ENCODE measurements at places on chromosomes 13 and 19.

GRCh38 chr19:2454199-2454961 is 2.4 kb downstream of the LMNB2 start:
- no peak for DNase-seq

DNA sequence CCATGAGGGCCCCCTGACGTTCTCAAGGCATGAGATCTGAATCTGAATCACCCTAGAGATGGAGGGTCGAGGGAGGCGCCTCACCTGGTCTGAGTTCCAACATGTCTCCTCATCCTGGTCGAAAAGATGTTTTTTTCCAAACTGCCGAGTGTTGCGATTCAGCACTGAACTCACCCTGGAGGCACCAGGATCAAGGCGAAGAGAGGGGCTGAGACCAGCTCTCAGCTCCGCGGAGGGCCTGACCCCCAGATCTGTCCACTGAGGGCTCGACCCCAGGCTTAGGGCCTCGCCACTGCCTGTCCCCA is 555 bp downstream of the NR2C2AP start:
- DNase-seq: no peak

DNA sequence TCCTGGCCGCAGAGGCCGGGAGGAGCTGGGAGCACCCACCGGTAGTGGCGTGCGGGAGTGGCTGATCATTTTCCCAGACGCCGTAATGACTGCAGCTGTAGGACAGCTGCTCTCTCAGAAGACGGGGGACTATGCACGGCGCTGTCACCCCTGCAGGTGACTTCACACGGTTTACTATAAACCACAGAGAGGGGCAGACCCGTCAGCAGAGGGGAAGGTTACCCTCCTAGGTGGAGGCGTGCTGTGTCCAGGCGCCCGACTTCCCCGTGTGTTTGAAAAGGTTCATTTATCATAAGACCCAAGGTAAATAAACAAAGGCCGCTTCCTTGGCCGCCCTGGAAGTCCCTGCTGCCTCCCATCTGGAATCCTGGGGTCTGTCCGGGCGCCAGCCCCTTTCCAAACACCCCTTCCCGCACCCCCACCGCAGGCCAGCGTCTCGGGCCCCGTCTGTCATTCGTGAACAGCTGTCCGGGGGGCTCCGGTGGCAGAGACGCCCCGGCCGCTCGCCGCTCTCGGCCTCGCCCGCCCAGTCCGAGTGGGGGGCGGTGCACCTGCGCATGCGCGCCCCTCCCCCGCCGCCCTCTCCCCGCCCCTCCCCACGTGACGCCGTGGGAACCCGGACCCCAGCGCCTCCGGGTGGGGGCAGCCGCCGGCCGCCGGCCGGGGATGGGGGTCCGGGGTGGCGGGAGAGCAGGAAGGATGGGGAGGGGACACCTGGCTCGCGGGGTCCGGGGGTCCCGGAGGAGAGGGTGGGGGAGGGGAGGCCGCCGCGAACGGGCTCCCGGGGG is 915 bp downstream of the SHC2 start:
- DNase-seq: no peak

DNA sequence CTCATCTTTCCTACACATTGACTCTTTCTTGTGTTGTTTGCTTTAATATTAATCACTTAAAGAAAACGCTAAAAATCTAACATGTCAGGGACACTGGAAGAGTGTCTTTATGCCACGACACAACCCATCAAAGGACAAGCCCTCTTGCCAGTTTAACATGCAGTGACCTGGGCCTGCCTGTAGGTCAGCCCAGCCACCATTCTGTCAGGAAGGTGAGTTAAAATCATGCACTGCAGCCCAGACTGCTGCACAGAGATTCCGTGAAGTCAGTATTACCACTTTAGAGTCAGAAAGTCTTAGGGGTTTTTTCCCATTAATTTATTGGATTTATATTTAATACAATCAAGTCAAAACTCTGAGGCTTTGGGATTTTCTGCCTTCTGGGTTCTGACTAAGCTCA is 58.0 kb downstream of the TNFRSF19 start:
- no peak for DNase-seq

DNA sequence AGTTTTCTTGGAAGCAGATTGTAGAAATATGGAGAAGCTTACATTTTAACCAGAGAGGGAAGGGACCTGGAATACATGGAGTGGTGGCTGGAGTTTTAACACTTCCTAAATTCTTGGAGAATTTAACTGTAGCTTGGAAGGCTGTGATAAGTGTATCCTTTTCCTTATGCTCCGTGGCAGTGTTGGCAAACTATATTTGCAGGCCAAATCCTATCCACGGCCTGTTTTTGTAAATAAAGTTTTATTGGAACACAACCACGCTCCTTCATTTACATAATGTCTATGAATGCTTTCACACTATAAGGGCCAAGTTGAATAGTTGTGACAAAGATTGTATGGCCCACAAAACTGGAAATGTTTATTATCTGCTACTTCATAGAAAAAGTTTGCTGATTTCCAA is 110.6 kb upstream of the MIR17HG start:
- DNase-seq: no peak

DNA sequence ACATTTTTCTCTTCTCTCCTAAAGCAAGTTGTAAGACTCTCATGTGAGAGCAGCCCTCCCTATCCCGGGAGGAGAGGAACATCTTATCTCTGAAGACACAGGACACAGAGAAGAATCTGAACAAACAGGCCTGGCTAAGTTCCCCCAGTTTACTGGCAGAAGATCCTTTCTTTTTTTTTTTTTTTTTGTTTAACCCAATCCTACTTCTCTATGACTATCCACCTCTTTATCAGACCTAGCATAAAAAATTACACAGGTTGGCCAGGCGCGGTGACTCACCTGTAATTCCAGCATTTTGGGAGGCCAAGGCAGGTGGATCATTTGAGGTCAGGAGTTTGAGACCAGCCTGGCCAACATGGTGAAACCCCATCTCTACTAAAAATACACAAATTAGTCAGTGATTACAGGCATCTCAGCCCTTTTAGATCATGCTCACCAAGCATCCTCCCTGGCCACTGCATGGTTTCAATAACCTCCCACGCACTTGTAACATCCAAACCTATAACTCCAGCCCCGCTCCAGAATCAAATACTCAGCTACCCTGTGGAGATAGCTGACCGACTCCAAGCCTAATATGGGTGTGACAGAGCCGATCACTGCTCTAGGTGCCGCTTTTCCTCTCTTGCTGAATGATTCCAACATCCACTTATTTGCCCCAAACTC is 27.3 kb upstream of the MUC16 start:
- no peak for DNase-seq

DNA sequence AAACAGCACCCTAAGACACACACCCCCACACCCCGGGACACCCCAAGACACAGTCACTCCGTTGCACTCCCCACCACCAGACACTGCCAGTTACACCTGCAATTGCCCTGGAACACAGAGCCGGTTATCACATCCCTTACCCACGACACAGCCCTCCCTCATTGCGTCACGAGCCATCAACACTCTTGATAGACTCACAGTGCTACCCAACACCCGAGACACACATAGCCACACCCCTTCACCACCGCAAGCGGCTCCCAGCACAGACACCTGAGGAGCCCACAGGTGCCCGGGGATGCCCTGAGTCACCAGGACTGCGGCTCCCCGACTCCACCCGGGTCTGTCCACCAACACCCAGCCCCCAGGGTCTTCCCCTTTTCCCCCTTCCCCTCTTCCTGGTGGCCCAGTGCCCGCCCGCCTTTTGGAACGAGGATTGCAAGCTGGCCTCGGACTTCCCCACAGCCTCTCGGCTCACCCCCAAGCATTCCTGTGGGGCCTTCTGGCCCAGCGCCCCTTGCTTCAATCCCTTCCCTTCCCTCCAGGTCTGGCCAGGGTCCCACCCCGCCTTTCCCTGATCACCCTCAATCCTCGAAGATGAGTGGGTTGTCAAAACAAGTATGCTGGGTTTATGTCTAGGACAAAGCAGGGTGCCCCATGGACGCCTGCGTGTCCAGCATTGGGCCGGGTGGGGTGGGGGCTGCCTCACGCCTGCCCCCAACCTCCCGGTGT is 1.7 kb upstream of the PTGER1 start:
- DNase-seq: no peak

DNA sequence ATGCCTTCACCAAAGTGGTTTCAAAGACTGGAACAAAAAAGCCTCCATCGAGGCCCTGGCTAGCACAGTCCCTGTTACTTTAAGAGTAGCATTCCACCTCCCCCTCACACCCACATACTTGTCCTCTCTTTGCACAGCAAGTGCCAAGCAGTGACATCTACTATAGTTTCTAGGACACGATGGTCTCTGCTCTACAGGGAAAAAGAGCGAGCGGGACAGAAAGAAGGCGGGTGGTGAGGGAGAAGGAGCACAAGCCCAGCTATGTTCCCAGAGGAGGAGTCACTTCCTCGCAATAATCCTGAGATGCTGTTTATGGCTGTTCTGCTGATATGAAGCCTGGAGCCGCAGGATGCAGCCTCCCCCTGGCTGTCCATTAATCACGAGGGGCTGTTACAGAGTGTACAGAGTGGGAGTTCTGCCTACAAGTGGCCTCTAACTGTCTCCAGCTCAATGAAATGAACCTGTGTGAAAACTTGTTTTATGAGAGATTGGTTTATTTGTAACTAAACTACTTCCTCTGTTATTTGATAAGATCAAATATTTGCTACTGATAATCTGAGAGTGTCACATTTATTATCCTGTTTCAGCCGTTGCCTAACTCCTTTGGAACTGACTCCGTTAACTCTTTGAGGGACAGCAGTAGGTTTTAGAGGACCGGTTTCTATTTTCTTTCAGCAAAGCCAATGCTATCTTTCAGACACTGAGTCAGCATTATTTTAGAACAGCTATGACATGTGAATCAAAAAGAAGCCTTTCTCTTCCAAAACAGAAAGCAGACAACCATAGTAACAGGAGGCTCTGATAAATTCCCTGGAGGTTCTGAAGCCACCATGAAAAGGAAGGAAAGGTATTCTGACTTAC is 208.0 kb downstream of the SPRY2 start:
- DNase-seq: no peak

DNA sequence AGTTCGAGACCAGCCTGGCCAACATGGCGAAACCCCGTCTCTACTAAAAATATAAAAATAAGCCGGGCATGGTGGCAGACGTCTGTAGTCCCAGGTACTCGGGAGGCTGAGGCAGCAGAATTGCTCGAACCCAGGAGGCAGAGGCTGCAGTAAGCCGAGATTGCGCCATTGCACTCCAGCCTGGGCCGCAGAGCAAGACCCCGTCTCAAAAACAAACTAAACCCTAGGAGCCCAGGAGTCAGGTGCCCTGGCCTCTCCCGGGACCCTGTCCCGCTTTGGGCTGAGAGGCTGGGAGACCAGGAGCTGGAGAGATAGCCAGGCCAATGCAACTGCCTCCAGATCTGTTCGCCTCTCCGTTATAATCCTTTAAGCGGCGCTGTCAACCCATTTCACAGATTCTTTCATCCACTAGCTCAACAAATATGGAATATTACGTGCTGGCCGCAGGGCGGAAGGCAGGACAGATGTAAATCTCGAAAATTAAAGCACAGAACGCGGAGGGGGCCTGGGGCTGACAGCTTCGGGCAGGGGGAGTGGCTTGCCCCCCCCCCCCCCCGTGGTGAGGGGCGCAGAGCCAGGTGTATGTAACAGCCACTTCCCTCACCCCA is 5.3 kb upstream of the MYBPC2 start:
- DNase-seq: no peak

- DNase-seq: no peak
These were observed 17.4 kb downstream of the ZNF331 start for GRCh38 chr19:53555352-53555751.

- DNase-seq: no peak
These were observed 824.0 kb downstream of the PCDH9 start for GRCh38 chr13:66405908-66406802.

DNA sequence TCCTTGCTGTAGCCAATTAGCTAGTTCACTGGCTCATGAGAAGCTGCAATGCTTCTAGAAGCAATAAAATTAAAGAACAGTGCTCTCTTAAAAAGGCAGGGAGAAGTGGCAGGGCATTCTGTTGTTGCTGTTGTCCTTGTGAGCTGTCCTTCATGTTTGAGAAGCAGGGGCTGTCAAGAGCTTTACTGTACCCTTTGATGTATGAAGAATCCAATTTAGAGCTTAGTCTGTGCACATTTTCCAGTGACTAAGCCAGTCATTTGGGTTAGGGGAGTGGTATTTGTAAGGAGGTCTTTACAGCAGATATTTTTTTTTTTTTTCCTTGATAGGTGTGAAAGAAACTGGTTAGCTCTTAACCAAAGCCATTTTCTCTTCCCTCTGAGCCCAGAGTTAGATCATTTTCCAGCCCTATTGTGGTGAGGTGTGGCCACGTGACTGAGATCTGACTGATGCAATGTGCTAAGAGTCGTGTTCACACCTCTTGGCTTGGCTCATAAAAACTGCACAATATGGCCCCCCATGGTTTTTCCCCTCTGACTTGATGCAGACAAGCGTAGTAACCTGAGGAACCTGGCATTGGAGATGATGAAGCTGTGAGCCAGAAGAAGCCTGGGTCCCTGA is 309.6 kb upstream of the TMTC4 start:
- no peak for DNase-seq

GRCh38 chr19:47790398-47790814 is 11.9 kb downstream of the SELENOW start:
- DNase-seq: peak; percentile 67

- DNase-seq: no peak
These were observed 814.7 kb downstream of the PCDH9 start for GRCh38 chr13:66415444-66415843.

DNA sequence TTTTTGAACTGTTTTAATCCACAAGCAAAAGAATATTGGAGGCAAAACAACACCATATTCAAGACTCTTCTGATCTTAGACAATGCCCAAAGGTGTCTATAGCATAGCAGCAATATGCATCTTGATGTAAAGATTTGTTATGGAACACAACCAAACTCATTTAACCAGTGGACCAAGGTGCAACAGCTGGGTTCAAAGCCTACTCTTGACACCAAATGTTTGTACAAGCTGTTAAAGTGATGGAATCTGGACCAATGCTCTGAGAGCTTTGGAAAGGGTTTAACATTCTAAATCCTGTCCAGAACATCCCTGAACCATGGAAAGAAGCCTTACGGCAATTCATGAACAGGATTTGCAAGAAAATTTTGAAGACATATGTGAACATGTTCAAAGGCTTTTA is 520.0 kb downstream of the GPC6 start:
- DNase-seq: no peak

DNA sequence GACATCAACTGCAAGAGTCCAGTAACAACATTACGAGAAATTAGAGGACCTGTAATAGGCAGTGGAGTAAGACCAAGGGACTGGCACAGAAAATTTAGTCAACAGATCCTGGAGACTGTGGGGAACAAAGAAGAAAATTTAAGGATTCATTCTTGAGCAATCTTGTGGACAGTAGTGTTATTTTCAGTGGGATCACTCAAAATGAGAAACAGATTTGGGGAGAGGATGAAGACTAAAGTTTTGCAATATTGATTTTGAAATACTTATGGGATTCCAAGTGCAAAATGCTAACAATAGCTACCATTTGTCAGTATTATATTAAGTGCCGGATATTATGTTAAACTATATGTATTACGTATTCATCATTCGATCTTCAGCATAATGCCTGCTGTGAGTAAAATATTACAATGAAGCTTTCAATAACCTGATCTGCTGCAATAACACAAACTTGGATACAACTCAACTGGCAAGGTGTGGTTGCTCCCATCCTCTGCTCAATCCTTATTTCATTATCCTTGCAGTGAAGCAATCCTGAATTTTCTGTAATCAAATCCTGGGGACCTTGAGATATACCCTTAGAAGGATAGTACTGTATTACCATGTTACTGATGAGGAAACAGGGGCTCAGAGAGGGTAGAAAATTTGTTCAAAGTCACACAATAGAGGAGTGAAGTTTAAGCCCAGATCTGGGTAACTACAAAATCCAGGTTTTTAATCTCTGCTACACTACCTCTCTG is 84.2 kb downstream of the SACS start:
- DNase-seq: no peak

- DNase-seq: no peak
These were observed 103.3 kb downstream of the PTPRS start for GRCh38 chr19:5237190-5237780.
